Peyer's patch (tissue), 4 donors: ENCODE measurements at places on chromosomes 2 and 18. TPM values are rescaled to one million over a fixed set of nuclear protein-coding genes. Genes with fewer than 3 reads are reported as not detected.

GRCh38 chr18:55500316-55501086 lies 87.5 kb downstream of the TCF4 start:
- no peak for DNase-seq

DNA sequence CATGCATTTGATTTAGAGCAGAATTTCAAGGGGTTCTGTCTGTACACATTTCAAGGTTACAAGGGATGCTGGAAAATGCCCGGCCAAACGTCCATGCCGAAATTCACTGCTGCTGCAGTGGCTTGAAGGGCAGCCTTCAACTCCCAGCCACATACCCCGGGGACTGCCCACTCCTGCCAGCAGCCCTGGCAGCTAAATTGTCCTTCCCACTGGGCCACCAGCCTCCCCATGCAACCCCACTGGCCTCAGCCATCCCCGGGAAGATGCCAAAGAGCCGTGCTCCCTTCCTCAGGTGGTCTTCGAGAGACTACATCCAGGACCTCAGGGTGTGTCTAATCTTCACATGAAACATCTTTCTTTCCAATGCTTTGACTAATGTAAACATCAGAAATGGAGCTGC lies 478.7 kb upstream of the MYT1L start:
- no peak for DNase-seq

GRCh38 chr18:74278058-74278457 lies 13.7 kb downstream of the CYB5A start:
- DNase-seq: no peak

DNA sequence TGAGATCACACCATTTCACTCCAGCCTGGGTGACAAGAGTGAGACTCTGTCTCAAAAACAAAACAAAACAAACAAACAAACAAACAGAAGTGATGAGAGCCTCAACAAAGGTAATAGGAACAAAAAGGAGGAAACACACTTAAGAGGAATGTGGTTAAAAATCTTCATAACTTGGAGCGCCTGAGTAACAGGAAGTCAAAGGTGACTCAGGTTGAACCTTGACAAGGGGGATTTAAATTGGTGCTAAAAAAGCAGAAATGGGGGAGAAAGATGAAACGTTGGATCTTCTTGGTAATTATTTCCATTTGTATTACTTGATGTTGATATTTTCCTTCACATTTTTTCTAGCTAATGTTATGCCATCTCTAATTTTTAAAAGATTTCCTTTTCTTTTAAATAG lies 318.5 kb upstream of the TCF4 start:
- DNase-seq: no peak

DNA sequence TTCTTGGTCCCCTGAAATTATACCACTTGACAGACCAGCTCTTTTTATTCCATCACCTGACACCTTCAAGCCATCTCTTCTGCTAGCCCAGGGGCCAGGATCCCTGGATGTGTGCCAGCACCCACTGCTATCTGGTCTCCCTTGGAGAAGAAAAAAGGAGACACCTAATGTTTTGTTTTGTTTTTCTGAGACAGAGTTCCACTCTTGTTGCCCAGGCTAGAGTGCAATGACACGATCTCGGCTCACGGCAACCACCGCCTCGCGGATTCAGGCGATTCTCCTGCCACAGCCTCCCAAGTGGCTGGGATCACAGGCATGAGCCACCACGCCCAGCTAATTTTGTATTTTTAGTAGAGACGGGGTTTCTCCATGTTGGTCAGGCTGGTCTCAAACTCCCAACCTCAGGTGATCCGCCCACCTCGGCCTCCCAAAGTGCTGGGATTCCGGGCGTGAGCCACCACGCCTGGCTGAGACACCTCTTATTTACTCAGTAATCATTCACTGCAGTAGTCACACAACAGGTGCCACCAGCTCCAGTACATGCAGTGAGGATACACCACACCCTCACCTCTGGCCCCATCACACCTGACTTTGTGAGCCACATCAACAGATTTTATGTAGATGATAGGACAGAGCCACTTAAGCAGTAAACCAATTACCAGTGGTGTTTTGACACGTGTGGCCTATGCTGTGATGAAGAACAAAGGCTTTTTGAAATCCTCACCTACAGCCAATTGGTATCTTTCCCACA lies 42.8 kb upstream of the PCBP1 start:
- DNase-seq: peak; percentile 69

Gene OSR1
- 9.0 TPM for total RNA-seq

Gene C2orf81
- 0.94 TPM for total RNA-seq
